Thymus (tissue), 14 donors: ENCODE measurements at places on chromosomes 7 and 10. TPM values are rescaled to one million over a fixed set of nuclear protein-coding genes. Genes with fewer than 3 reads are reported as not detected.

The DRGX gene
- 0.30 TPM for polyA plus RNA-seq

The DUSP5 gene
- 26.3 TPM for polyA plus RNA-seq

The SLC18A2 gene
- polyA plus RNA-seq: 27.6 TPM

The PVRIG gene
- polyA plus RNA-seq: 30.7 TPM

The CYP3A7 gene
- 11.4 TPM for polyA plus RNA-seq

The AZGP1 gene
- 4.7 TPM for polyA plus RNA-seq

The ZP3 gene
- polyA plus RNA-seq: 2.3 TPM

The STMP1 gene
- polyA plus RNA-seq: 60.1 TPM

The ZNF804B gene
- 0.02 TPM for polyA plus RNA-seq

The FAM25C gene
- polyA plus RNA-seq: not detected

The OR13A1 gene
- 2.2 TPM for polyA plus RNA-seq

The SLC18A3 gene
- polyA plus RNA-seq: 0.07 TPM

The AFAP1L2 gene
- polyA plus RNA-seq: 21.3 TPM

The LIPF gene
- 1.0 TPM for polyA plus RNA-seq

The CYP26C1 gene
- polyA plus RNA-seq: 0.11 TPM

The MYPN gene
- 0.11 TPM for polyA plus RNA-seq

The IDI2 gene
- polyA plus RNA-seq: 0.14 TPM

The SPDYE8 gene
- 0.07 TPM for polyA plus RNA-seq

The RALA gene
- 38.2 TPM for polyA plus RNA-seq

The LLCFC1 gene
- polyA plus RNA-seq: not detected

The RGR gene
- polyA plus RNA-seq: 0.18 TPM

The CPEB3 gene
- polyA plus RNA-seq: 1.8 TPM

The TMEM176B gene
- 34.7 TPM for polyA plus RNA-seq

The CYP2C19 gene
- 0.02 TPM for polyA plus RNA-seq

The GPC2 gene
- polyA plus RNA-seq: 8.5 TPM
